IPS DF 19.7 (cell line): ENCODE measurements at places on chromosomes 4 and X.

- peak; percentile 9 for DNase-seq
Observed at GRCh38 chrX:21778236-21778635, 20.3 kb upstream of the SMPX start.

- no peak for DNase-seq
Observed at GRCh38 chr4:24578364-24578763, 6.0 kb downstream of the DHX15 start.

DNA sequence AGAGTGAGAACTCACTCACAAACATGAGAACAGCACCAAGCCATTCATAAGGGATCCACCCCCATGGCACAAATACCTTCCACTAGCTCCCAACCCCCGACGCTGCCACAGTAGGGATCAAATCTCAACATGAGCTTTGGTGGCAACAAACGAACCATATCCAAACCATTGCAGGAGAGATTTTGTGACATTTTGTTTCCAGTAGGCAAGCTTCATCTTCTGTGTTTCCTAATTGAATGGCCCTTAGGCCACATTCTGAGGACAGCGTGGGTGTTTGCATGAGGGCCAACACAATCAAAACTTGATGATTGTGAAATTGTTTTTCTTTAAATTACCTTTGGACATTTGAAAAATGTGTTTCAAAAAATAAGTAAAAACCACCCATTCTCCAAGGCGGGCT lies 102.6 kb upstream of the LNX1 start:
- DNase-seq = no peak

DNA sequence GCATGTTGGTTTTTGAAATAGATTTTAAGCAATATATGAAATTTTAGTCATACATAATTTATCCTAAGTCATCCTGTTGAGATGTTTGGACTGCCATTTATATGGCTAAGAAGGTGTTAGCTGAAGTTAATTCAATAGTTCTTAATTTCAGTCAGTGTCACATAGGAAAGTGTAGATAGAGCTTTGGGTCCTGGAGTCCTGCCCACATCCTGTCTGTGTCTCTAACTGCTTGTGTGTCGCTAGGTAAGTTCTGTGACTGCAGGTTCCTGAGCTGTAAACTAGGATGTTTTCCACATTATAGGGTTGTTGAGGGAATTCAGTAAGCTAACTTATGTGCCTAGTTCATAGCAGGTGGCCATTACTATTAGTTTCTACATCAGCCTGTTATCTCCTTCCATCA lies 20.7 kb downstream of the OFD1 start:
- DNase-seq = no peak

DNA sequence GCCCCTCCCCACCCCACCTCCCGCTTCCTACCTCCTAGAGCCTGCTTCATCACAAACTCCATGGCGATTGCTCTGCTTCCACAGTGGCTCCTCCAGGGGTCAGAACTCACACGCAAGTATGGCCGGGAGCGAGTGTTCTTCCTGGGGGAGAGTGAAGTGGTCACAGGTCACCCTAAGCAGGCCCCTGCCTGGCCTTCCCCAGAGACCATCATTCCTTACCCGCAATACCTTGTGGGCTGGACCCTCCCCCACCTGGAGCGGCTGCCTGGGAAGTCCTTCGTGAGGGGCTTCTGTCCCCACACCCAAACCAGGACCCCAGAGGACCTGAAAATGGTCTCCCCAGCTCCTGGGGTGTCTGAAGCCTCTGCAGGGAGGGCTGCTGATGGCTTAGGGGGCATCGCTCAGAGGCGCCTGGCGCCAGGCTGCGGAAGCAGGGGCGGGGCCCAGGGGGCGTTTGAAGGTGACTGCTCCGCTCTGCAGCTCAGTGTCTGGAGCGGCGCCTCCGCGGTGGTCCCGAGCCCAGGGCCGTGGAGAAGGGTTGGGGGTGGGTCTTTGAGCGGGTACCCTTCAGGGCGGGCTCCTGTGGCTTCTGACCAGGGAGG lies 1.4 kb downstream of the CPLX1 start:
- DNase-seq = no peak

GRCh38 chr4:184699941-184700340 lies 34.0 kb downstream of the CENPU start:
- DNase-seq = no peak

DNA sequence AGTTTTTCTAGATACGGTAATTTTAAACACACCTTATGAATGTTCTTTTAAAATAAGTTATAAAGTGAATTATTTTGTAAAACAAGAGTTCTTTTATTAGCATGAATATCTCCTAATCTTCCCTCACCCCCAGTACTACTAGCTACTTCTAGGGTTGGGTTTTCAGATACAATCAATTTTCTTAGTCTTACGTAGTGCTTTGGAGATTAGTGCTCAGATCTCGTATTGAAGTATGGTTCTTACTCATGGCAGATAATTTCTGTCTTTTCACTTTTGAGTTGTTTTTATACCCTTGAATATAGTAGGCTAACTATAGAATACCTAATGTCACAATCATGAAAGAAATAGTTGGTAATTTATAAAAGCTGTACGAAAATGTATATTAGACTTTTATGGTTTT lies 43.2 kb downstream of the CDKL5 start:
- no peak for DNase-seq

GRCh38 chr4:42676066-42676951 lies 19.4 kb upstream of the ATP8A1 start:
- no peak for DNase-seq

GRCh38 chr4:71932941-71933340 lies 98.9 kb upstream of the NPFFR2 start:
- no peak for DNase-seq

- no peak for DNase-seq
Observed at GRCh38 chrX:13279279-13280018, 40.4 kb downstream of the ATXN3L start.

DNA sequence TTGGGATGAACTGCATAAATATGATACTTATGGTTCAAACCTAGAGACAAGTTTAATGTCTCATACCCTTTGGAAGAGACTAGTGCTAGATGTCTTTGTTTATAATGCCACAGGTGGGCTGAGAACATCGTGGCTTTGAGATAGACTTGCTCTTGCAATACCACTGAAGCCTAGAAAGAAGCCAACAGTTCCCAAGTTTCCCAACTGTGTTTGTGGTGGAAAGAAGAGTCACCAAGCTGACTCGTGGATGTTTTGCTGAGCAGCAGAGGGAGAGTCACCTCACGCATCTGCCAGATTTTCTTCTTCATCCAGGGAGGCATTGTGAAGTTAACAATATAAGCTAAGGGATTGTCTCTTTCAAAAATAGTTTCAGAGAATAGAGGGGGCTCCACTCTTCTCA lies 1076.2 kb downstream of the C4orf33 start:
- no peak for DNase-seq

- no peak for DNase-seq
Observed at GRCh38 chrX:72576141-72576894, 3.7 kb upstream of the HDAC8 start.

DNA sequence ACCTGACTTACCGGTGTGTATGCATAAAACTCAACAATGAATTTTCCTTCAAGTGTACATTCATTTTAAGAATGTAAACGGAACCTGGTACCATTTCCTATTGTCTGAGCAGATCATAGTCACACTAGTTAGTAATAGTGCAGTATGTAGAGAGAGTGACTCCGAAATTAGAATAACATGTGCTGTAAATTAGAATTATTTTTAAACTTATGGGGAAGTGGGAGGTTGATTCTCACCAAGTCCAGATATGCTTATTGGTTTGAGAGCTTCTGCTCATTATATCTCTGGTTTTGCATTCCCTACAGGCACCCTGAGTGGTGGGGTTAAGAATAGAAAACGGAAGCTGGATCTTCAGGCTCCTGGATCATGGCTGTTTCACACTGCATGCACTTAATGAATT lies 39.6 kb downstream of the KLF3 start:
- no peak for DNase-seq

GRCh38 chrX:154126101-154126500 lies 17.9 kb upstream of the OPN1LW start:
- DNase-seq = no peak
